Stimulated activated CD4-positive, alpha-beta T cell treated with anti-CD3 and anti-CD28 coated beads, Interleukin-4, amount 100 ng/mL, for 48 hours (primary cell): ENCODE measurements at places on chromosomes 6 and 20.

- DNase-seq, result no peak
Measured at GRCh38 chr6:33604941-33605854, 15.9 kb upstream of the ITPR3 start.

DNA sequence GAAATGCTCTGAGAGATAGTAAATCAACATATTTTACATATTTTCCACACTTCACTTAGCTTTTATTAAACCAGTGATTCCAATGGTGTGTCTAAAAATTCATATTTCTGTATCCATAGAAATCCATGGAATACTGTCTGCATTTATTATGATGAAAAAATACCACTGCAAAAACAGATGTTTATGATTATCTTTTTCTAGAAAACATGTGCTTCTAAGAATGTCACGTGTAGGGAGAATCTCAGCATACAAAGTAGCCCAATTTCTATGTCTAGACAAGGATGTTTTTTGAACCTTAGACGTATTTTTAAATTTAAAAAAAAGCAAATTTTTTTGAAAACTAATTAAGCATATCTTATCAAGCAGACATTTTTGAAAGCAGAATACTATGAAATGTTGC is 622.4 kb downstream of the TENT5A start:
- no peak for DNase-seq

- no peak for DNase-seq
Measured at GRCh38 chr6:36590237-36590636, 3.9 kb upstream of the SRSF3 start.

DNA sequence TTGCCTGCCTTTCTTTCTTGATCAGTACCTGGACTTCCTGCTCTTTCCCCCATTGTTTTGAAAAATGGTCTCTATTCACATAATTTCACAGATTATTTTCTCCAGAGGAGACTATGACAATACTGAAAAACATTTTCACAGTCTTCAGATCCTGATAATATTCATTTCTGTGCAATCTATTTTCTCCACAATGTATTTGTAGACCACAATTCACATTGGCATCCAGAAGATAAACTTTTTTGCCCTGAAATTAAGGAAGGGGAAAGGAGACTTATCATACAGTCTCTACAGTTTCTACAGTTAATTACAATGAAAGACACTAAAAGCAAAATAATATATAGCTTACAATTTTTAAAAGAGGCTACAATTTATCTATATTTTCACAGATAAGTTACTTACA is 18.4 kb downstream of the LCA5 start:
- DNase-seq, result no peak

GRCh38 chr20:52724541-52724940 is 247.6 kb upstream of the TSHZ2 start:
- DNase-seq, result no peak

DNA sequence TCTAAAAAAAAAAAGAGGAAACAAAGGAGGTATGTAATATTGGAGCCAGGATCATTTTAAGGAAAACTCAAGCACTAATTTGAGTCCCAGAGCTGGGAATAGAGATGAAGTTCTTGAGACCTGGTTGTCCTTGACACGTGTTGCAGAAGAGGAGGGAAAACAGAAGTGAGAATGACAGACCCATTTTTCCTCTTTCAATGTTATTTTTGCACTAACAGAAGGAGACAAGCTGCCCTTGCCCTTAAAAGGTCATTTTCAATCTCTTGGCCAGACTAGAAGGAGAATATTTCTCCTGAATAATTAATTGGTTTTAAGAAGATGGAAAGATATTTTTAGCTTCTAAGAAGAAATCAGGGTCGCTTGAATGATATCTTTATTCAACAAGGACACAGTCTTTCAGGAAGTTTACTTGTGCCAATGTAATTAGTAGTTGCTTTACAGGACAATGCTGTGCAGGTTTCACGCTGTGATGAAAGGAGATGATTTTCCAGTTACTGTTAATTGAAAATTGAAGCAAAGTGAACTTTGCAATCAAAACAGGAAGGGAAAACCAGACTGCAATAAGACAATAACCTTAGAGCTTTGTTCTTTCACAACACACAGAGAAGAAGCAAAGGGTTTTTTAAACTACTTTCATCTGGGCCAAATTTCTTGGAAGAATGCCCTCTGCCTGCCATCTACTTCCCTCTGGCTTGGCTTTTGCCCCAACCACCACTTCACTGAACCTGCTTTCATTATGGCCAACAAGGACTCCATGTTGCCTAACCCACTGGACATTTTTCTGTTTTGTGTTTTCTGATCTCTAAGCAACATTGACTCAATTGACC is 107.8 kb upstream of the SHLD1 start:
- no peak for DNase-seq

DNA sequence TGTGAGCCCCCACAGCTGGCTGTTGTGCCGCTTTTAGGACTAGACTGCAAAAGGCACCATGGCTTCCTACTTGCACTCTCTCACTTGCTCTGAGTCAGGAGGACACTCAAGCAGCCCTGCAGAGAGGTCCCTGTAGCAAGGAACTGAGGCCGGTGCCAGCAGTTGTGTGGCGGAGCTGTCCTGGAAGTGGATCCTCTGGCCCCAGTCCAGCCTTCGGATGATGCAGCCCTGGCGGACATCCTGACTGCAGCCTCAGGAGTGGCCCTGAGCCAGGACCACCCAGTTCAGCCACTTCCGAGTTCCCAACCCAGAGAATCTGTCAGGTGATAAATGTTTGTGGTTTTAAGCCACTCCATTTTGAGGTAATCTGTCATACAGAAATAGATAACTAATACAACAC is 17.5 kb downstream of the CTCFL start:
- no peak for DNase-seq

GRCh38 chr6:72132427-72132826 is 246.1 kb downstream of the RIMS1 start:
- no peak for DNase-seq

DNA sequence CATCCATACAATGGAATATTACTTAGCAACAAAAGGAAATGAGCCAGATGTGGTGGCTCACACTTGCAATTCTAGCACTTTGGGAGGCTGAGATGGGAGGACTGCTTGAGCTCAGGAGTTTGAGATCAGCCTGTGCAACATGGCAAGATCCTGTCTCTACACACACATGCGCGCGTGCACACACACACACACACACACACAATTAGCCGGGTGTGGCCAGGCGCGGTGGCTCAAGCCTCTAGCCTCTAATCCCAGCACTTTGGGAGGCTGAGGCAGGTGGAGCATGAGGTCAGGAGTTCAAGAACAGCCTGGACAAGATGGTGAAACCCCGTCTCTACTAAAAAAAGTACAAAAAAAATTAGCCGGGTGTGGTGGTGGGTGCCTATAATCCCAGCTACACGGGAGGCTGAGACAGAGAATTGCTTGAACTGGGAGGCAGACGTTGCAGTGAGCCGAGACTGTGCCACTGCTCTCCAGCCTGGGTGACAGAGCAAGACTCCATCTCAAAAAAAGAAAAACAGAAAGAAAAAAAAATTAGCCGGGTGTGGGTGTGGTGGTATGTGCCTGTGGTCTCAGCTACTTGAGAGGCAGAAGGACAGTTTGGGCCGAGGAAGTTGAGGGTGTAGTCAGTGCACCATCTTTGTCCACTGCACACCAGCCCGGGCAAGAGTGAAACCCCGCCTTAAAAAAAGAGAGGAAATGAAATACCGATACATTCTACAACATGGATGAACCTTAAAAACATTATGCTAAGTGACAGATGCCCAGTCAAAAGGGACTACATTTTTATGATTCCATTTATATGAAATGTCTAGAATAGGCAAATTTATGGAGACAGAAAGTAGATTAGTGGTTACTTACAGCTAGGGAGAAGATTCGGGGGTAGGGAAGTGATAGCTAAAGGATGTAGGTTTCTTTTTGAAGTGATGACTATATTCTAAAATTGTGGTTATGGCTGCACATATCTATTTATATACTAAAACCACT is 52.5 kb downstream of the RBL1 start:
- DNase-seq, result no peak

DNA sequence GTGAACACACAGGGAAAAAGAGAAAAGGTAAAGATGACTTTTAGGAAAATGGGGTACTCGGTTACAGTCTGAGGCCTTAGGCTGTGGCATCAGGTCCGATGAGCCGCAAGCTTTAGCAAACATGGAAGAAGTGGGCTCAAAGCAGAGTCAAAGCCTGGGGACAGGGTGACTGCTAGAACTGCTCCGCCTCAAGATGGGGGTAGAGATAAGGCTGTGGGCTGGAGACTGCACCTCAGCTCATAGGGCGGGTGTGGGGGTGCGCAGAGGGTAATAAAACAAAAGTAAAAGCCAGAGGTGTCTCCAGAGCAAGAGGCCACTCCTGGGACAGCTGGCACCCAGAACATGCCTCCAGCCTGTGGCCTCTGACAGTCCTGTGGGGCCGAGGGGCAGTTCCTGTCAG is 21.3 kb upstream of the SYNDIG1 start:
- no peak for DNase-seq

DNA sequence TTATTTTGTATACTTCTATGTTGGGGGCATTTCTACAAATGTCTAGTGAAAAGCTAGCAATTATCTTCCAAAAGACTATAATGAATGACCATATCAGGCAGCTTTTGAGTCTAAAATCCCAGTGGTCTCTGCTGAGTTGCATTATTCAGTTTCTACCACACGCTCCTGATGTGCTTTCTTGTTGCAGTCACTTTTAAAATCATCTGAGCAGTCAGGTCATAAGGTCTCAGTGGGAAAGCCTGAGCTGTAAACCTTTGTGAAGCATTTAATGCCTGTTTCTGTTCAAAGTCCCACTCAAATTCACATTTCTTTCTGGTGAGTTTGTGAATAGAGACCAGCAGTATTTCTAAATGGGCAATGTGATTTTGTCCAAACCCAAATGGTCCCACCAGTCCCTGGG is 1681.5 kb downstream of the HACE1 start:
- DNase-seq, result no peak

GRCh38 chr6:4030669-4031068 is 48.3 kb downstream of the FAM217A start:
- DNase-seq, result no peak

- DNase-seq, result no peak
Measured at GRCh38 chr20:12113468-12114371, 196.0 kb downstream of the BTBD3 start.

- DNase-seq, result no peak
Measured at GRCh38 chr6:149913085-149913484, 9.8 kb downstream of the RAET1G start.

GRCh38 chr6:116881236-116881635 is 4.2 kb downstream of the RFX6 start:
- DNase-seq, result no peak

DNA sequence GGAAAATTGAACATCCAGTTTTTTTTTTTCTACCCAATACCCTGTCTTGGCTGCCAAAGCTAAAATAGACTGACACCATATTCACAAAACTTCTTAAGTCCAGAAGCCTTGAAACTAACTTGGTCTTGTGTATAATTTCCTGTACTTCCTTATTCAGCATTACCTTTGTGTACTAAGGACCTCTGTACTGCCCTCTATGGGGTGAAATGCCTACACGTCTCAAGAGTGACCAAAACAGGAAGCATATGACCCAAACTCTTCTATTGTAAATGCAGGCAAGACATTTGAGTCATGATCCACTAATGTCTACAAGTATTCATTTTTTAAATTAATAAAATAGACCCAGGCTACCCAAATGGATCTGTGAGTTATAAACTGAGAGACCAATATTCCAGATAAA is 50.4 kb downstream of the HMGCLL1 start:
- DNase-seq, result no peak

GRCh38 chr20:64142590-64142989 is 21.7 kb upstream of the MYT1 start:
- no peak for DNase-seq

GRCh38 chr20:39800111-39800510 is 838.0 kb downstream of the DHX35 start:
- no peak for DNase-seq

DNA sequence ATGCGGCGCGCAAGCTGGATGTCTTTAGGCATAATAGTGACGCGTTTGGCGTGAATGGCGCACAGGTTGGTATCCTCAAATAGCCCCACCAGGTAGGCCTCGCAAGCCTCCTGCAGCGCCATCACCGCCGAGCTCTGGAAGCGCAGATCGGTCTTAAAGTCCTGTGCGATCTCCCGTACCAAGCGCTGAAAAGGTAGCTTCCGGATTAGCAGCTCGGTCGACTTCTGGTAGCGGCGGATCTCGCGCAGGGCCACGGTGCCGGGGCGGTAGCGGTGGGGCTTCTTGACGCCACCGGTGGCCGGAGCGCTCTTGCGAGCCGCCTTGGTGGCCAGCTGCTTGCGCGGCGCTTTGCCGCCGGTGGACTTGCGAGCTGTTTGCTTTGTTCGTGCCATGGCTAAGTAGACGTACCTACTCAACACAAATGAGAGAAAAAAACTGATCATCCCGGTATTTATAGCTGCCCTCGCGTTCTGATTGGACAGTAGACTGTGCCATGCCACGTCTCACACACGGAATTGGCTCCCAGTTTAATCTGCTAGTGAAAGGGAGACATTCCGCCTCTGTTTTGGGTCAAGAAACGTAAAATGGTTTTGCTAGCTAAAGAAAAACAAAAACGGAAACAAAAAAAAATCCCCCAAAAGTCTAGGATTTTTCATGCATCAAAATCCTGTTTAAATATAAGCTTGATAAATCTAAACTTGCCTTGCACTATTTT is 40.1 kb downstream of the OR2B2 start:
- DNase-seq, result peak; percentile 63

- no peak for DNase-seq
Measured at GRCh38 chr20:31430568-31431115, 9.8 kb upstream of the DEFB123 start.

DNA sequence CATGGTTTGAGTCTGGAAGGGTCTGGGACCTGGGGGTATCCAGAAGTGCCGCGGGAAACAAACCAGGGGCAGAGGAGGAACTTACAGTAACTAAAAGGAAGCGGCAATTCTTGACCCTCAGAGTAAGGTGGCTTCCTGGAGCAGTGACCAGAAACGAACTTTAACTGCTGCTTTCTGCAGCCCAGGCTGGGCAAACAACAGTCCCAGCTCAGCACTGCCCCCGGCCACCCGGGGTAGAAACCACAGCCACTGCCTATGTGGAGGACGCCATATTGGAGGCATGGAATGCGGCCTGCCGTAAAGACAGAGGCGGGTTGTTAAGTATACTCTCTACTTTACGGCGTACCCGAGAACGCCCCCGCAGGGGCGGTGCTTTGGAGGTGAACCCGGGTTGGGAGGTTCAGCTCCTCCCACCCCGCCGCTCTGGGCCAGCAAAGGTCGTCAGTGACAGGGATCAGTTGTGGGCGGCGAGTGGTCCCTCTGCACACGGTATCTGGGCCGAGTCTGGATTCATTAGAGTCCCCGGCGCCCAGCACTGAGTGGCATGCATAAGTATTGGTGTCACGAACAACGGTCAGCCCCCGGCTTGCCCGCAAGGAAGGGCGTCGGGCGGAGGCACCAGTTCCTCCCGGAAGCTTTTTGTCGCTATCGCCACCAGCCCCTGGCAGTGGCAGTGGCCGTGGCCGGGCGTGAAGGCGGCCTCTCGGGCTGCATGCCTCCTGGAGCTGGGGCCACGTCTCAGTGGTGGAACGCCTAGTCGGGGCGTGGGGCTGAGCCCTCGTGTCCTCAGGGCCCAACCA is at the start of gene PDSS2:
Gene PDSS2 (minus strand): TSS at position 282 of the 800 bp plus-strand sequence. CDS start 279 bp downstream, at position 3.
- DNase-seq, result peak; percentile 97
